NCI-H1105 (cell line): ENCODE measurements at places on chromosomes 1 and 21.

- no peak for DNase-seq
Measured at GRCh38 chr1:49622877-49623276, 400.9 kb downstream of the AGBL4 start.

GRCh38 chr1:26277261-26277661, 2.6 kb upstream of the SH3BGRL3 start:
- DNase-seq: no peak

GRCh38 chr1:168285521-168285790, 4.8 kb downstream of the TBX19 start:
- DNase-seq: peak; percentile 22

DNA sequence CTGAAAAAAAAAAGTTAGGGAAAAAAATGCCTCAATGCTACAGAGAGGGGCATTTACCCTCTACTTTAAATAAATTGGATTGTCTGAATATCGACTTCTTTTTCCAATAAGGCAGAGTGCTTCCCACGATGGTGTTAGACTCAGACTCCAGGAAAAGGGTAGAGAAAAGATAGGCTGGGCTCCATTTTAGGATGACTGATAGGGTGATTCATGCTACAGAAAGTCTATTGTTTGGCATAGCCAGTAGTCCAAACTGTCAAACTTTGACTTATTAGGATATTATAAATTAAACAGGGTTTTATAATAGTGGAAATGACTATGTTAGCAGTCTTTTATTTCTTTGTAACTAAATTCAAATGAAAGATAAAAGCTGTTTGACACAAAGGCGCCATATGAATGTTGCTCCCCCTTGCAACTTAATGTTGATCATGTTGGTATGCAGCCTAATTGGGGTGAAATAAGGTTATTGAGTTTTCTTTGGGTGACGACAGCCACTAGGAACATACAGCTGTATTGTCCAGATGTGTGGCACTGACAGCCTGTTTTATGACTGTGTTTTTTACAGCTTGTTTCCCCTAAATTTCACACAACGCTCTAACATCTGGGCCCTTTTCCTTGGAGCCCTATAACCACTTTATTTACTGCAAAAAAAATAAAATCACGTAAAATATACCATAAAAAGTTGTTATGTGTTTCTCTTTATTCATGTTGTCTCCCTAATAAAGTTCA, 69.3 kb downstream of the SPAG17 start:
- DNase-seq: no peak
